ENCODE measurements at places on chromosomes 1 and 21.

DNA sequence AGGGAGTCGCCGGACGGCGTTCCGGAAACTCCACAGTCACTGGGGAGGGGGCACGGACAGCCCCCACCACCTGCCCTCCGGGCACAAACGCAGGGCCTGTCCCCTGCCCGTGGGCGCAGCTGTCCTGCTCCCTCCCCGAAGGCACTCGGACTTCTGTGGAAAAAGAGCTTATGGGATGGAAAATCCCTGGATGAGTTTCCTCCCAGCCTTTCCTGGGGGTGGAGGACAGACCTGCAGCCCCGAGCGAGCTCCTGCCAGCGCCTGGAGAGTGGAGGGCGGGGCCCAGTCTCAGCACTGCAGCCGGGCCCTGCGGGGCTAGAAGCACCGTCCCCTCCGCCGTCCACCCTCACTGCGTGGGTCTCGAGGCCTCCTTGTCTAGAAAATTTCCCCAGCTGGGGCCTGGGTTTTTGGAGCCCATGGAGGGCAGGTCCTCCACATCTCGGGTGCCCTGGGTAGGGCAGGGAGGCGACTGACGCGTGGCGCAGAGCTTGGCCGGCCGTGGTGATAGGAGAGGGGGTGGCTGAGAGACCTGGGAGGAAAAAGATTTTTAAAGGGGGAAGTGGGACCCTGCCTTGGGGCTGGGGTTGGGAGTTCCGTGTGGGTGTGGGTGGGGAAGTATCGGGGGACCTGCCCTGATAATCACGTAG lies 6.4 kb upstream of the COL6A1 start:
- DNase-seq, result no peak

DNA sequence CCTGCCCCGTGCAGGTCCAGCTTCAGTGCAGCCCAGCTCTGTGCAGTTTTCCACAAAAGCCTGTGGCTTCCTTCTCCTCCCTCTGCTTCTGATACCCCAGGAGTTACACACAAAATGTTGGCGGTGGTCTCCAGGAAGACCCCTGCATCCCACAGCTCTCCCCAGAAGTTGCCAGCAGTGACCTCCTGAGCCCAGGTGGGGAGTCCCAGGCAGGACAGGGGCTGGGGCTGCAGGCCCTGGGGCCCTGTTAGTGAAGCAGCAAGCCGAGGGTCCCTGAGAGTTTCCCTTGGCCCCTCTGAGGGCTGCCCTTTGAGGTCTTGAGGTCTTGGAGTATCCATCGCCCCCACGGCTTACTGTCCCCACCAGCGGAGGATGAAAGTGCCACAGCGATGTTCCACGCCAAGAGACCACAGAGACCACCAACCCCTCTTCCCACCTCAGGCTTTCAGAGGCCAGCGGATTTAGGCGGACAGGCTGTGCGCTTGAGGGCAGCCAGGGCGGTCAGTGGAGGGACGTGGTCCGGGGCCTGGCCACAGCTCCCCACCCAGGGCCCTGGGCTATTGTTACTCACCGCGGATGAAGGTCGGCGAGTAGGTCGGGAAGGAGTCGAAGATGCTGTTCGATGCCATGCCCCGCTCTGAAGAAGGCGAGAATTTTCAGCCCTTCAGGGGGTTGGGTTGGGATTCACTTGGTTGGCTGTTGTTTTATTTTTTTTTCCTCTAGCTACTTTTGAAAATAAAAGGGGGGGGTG lies 34.0 kb upstream of the RUNX3 start:
- DNase-seq, result no peak

GRCh38 chr1:208525417-208525816 lies 281.2 kb upstream of the PLXNA2 start:
- DNase-seq, result no peak

- peak; percentile 48 for DNase-seq
Observed at GRCh38 chr1:30758785-30759380, 1.3 kb upstream of the LAPTM5 start.

DNA sequence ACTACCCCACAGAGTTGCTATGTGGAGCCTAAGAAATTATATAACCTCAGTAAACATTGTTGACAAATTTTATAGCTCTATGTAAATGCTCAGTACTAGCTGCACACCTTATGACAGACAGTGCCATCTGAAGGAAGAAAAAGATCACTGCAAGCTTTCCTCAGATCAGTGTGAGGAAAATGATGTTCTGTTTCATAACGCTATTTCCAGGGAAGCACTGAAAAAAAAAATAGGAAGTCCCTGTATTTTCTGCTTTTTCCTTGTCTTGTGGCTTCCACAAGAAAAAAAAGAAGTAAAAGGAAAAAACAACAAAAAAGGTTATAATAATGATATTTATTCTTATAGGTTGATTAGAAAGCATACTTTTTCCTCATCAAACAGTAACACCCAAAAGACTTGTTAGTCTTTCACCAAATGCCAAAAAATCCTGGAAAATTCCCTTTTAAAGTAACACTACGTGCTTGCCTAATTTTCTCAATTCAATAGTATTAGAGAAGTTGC lies 23.2 kb downstream of the LYST start:
- peak; percentile 27 for DNase-seq

DNA sequence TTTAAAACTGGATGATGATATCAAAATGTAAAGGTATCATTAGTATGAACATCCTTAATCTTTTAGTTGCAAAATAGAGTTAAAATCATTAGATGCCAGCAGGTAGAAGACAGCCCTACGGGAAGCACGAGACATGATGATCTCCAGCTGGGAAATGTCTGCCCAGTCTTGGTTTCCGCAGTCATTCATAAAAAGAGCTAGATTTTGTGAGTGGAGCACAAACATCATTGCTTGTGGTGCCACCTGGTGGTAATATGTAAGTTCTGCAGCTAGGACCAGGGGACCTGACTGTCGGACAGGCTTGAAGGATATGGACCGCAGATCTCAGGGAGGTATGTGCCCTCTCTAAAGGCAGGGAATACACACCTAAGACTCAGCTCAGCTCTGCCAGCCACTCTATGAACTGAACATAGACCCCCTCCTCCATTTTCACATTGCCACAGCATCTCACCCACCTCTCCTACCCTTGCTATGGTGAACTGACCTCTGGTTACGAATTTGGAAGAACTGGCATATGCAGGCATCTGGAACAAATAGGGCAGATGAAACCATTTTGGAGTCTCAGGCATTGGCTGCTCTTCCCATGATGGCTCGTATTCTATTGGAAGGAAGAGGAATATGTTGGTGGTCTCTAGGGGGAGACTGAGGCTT lies 9.2 kb downstream of the FCMR start:
- DNase-seq, result peak; percentile 55

DNA sequence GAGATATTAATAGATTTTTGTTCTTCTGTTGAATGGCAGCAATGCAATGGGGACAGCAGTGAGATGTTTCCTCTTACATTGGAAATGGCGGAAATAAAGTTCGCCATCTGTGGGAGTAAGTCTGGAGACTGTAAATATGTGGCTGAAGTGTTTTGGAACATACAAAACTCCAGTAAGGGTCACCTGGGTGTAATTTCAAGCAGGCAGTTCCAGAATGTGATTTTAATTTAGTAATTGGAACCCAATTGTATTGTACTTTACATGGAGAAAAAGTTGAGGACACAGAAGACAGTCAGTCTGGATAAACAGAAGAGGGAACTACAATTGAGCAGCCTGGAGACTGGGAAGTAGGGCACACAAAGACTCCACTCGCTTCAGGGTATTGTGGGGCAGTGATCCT lies 108.6 kb downstream of the NTMT2 start:
- DNase-seq, result no peak

DNA sequence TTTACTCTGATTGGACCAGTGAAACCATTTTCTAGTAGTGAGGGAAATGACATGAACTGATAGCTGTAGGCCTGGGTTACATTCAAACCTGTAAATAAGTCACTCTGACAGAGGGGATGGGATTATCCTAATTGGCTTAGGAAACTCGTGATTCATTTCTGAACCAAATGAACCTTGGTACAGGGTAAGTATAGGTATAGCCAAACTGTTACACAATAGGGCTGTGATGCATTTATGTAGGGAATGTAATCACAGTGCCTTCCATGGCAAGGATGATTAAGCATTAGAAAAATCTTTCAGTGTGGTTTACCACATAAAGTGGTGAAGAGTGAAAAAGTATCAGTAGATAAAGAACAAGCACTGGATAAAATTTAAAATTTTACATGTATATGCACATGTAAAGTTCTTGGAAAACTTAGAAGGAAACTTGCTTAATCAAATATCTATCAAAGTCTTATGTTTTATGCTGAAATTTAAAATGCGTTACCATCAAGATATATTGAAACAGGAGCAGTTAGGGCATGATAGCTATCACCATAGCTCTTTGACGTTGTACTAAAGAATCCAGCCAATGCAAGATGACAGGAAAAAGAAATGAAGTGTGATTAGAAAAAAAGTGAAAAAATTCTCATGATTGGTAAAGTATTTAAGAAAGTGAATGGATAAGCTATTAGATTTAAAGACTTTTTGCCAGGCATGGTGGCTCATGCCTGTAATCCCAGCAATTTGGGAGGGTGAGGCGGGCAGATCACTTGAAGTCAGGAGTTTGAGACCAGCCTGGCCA lies 63.0 kb downstream of the RABGAP1L start:
- DNase-seq, result no peak

- DNase-seq, result no peak
Observed at GRCh38 chr1:159838715-159839114, 12.0 kb downstream of the SLAMF8 start.

- no peak for DNase-seq
Observed at GRCh38 chr1:85027242-85027983, 20.9 kb downstream of the MCOLN3 start.

- DNase-seq, result no peak
Observed at GRCh38 chr1:90919190-90919719, 102.6 kb downstream of the ZNF644 start.
